ENCODE measurements at places on chromosomes 5 and 9.

GRCh38 chr9:134139081-134139480, 3.2 kb downstream of the WDR5 start:
- DNase-seq, result no peak

DNA sequence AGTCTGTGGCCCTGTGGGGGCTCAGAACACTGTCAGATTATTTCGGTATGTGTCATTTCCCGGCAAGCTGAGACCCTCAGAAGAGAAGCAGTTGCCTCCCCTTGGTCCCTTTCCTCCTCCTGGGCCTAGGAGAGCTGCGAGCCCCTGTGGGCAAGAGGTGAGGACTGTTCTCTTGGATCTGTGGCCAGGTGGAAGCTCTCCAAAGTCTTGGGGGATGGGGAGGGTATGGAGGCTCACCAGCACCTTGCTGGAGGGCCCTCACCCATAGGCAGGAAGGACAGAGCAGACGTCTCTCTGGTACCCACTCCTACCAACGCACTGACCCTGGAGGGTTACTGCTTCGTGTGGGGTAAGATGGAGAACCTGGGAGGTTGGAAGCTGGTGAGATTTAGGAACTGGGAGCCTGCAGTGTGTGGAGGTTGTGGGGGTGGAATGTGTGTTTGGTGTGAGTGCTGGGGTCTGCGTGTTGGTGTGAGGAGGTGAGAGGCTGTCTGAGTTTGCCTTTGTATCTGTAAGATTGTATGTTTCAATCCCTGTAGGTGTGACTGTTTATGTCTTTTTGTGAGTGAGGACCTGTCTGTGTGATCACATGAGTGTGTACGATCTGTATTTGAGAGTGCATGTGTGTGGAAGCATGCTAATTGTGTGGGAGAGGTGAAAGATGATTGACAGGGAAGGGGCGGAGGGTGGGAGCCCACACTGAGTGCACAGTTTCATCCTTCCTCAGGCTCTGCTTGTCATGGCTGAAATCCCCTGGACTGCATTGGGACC, 52.4 kb upstream of the PSD2 start:
- DNase-seq, result no peak

DNA sequence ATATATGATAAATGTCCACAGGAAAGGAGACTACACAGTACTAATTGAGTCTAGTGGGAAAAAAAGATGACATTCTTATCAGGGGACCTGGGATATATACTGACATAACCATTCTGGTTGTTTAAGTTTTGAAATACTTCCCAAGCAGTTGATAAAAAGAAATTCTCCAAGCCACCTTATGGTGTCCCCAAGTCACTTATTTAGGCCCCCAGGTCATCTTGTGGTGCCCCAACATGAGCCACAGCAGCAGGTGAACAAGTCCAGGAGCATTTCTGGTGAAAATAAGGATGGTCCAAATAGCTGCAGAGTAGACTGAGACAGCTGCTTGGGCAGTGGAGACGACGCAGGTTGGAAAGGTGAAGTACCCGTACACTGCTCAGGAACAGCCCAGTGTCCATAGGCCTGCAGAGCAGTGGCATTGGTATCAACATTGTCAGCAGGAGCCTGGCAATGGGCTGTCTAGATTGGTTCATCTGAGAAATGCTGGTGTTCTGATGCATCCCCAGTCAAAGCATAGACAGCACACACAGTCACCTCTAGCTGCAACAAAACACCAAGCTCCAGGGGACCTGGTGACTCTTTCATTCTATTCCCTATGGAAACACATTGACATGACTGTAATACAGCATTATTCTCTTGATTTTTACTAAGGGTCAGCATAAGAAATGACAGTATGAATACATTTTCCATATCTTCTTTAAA, 430.6 kb downstream of the NR2F1-AS1 start:
- DNase-seq, result no peak

- DNase-seq, result no peak
Measured at GRCh38 chr5:135444360-135444759, 2.8 kb downstream of the DCANP1 start.

DNA sequence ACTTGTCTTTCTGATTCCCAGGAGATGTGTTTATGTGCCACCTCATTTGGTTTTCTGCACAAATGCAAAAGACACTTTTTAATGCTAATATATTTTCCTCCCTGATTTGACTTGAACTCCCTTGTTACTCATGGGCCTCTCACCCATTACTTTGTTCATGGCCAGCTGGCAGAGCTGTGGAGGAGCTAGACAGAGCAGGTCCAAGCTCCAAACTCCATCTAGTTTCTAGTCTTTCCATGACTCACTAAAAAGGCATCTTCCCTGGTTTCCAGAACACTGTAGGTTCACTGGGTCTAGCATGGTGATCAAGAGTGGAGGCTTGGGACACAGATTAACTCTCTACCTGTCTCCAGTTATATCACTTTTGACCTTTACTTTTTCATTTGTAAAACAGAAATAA, 161.0 kb upstream of the SLC28A3 start:
- no peak for DNase-seq

DNA sequence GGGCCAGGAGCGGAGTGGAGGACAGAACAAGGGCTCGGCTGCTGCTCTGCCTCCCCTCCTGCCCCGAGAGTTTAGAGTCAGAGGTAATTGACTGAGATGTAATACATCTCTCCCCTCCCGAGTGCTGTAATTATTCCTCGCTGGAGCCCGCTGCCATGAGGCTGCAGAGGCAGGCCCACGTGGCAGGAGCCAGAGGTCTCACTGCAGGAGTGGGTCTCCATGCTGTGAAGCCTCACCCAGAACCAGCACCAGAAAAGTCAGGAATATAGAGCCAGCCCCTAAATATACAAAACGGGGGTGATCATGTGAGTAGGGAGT, 2.5 kb downstream of the FAM163B start:
- DNase-seq, result no peak

DNA sequence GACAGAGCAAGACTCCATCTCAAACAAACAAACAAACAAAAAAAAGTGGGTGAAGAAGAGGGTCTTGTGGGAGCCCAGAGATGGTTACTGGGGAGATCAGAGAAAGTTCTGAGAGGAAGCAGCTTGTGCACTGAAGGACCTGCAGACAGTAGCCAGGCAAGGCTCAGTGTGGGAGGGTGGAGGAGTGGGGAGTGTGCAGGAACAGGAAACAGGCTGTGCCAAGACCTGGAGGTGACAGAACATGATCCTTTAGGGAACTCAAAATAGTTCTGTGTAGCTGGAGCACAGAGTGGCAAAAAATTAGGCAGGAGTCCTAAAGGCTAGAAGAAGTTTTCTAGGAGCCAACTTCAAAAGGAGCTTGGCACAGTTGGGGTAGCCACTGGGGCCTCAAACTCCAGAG, 19.2 kb upstream of the NANS start:
- DNase-seq, result no peak

GRCh38 chr5:168750926-168751325, 171.8 kb upstream of the PANK3 start:
- DNase-seq, result no peak

DNA sequence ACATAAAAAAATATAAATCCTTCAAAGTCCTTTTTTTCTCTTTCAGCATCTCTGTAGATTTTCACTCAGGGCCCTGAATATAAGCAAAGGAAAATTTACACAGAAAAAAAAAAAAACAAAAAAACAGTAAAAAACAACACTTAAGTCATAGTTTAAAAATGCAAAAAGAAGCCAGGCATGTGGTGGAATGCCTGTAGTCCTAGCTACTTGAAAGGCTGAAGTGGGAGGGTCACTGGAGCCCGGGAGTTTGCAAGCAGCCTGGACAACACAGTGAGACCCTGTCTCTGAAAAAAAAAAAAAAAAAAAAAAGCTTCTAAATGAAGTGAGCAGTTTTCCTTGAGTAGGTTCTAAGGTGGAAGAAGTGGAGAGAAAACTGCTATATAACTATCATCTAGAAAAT, 55.0 kb upstream of the BNC2 start:
- DNase-seq, result no peak
